ENCODE measurements at places on chromosomes 5 and 9. TPM values are rescaled to one million over a fixed set of nuclear protein-coding genes. Genes with fewer than 3 reads are reported as not detected.

DNA sequence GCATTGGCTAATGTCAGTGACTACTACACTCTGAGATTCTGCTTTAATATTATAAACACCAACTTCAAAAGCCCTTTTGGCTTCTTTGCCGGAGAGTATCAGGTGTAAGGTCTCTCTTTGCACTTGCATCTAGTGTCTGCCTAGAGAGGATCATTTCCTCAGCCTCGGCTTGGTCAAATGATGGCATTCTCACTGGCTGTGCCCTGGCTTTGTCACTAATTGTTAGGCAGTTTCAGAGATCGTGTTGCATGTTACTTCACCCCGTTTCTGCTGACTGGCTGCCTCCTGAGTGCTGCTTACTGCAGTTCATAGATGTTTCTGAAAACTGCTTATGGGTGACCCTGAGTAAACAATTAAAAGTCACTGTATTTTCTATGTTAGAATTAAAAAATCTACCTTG lies 48.8 kb downstream of the SLC1A3 start:
- H3K27ac ChIP-seq = no peak overlapping the region
- no peak for DNase-seq
- H3K36me3 ChIP-seq = no peaks in the 10 kb centered on the region
- no peaks in the 10 kb centered on the region for H3K27me3 ChIP-seq
- H3K4me3 ChIP-seq = no peak overlapping the region

GRCh38 chr5:96455789-96456188 lies 22.7 kb upstream of the PCSK1 start:
- no peaks in the 10 kb centered on the region for H3K36me3 ChIP-seq
- H3K27ac ChIP-seq = no peak overlapping the region
- no peak for DNase-seq
- no peaks in the 10 kb centered on the region for H3K27me3 ChIP-seq
- no peak overlapping the region for H3K4me3 ChIP-seq
- no peaks in the 10 kb centered on the region for H3K4me1 ChIP-seq

DNA sequence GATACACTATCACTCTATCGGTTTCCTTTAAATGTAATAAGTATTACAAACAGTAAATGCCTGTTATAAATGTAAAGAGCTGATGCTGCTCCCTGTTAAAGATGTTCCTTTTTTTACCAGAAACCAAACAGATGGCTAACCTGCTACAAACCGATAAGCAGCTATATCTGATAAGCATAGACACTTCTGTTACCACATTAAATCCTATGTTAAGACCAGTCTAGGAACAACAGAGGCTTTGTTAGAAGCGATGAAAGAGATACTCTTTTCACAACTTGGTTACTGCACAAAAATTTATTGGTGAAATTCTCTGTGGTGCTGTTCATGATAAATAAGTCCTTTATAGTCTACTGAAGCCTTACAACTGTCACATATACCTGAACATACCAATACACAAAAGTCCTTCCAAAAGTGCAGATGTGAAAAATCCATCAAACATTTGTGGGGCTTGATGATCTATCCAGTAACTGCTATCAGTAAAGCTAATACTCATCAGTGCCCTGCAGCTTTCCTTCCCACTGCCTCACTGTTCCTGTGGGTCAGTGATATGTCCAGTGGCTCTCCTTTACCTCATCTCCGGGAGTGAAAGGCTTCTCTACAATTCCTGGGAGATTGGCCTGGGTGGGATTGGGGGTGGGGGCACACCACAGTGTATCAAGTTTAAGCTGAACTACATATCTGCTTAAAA lies 25.8 kb upstream of the PRXL2C start:
- no peak for DNase-seq
- H3K4me3 ChIP-seq = no peak overlapping the region
- H3K27me3 ChIP-seq = no peaks in the 10 kb centered on the region
- H3K27ac ChIP-seq = no peak overlapping the region
- H3K4me1 ChIP-seq = no peaks in the 10 kb centered on the region

BAAT gene
- total RNA-seq = not detected

Data from naive thymus-derived CD4-positive, alpha-beta T cell (primary cell).